Activated CD4-positive, alpha-beta memory T cell treated with anti-CD3 and anti-CD28 coated beads, Interleukin-2, amount 10 ng/mL, durations not matched to agents 7 days and 5 days (primary cell): ENCODE measurements at places on chromosomes 3 and 15. TPM values are rescaled to one million over a fixed set of nuclear protein-coding genes. Genes with fewer than 3 reads are reported as not detected.

Gene SYNPR
- total RNA-seq: not detected

Gene DUOXA1
- total RNA-seq: not detected

Gene GCNT3
- total RNA-seq: not detected

Gene GASK1A
- total RNA-seq: not detected

Gene AHSG
- total RNA-seq: not detected

Gene C3orf33
- 0.86 TPM for total RNA-seq

Gene SCG3
- not detected for total RNA-seq

Gene SERPINI2
- not detected for total RNA-seq

GRCh38 chr15:40775007-40775406 is 5.2 kb downstream of the C15orf62 start:
- no peak for DNase-seq

- no peak for DNase-seq
These were observed 162.4 kb upstream of the STT3B start for GRCh38 chr3:31370380-31370666.

DNA sequence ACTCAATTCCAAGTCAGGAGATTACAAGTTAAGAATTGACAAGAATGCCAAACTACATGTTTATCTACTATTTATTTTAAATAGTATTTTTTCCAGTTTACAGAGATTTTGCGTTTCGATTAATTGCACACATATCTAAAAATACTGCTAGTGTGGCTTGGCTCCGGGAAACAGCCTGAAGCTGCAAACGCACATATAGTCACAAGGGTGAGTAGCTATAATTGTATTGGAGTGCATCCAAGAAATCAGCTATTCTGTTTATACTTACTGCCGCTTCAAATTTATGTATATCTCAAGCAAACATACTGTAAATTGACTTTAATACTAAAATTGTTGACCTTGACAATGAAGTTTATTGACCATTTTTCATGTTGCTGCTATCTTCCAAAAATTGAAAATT is 77.0 kb upstream of the PLSCR5 start:
- DNase-seq: no peak

GRCh38 chr3:52146811-52147210 is 7.4 kb downstream of the POC1A start:
- DNase-seq: no peak

DNA sequence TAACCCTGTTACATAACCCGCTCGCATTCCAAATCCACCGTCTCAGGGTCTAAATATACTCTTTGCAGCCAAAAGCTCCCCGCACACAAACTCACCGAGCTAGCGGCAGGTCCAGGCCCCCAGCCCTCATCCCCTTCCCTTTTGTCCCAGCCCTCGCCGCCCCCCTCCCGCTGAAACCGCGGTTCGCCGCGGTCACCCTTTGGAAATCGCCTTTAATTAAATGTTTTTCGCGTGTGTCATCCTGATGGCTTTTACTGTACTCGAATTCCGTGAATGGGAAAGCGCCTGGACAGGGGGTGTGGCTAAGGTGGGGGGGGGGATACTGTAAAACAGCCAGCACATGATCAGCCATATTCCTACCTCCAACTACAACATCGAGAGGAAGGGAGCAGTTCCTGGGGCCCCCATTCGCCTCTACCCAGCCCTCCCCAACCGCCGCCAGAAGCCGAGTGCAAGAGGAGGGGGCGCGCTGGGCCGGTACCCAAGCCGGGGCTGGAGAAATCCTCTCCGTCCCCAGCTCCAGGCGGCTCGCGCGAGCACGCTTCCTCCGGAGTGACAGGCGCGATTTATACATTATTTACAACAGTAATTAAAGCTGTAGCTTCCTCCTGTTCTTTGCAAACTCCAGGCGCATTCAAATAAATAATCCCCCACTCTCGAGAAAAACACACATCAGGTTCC is 1.7 kb downstream of the RORA start:
- DNase-seq: no peak

DNA sequence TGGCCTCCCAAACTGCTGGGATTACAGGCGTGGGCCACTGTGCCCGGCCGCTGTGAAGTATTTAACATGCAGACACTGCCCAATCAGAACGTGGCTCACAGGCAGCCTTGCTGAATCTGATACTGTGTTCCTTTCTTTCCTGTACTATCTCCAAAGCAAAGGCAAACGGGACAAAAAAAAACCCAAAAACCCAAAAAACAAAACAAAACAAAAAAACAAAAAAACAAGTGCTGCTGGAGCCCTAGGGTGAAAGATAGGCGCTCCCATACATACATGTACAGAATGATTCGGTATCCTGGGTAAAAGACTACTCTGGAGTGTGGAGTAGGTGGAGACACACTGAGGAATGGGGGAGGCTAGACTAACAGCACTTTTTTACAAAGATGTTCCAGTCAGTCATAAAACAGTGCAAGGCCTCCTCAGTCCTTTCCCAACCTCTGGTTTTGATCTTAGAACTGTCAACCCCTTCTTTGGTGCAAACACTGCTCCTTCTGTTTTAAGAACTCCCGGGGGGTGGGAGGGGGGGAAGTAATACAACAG is 7.7 kb upstream of the MAP1A start:
- no peak for DNase-seq

- no peak for DNase-seq
These were observed 591.9 kb downstream of the ROBO1 start for GRCh38 chr3:79175870-79176269.

DNA sequence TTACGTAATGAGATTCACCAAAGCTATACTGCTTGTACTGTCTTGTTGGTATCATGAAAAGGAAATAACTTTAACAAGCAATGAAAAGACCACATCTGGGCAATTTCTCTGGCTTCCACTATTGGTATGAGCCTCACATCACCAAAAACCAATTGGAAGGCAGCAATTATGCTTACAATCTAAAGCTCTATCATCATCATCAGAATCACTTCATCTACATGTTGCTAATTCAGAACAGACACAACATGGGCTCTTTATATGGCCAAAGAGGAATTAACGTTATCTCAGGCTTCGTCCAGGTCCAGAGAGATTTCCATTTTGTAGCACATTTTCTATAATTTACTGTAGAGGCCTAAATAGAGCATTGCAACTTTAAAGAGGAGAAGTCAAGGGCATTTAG is 36.6 kb upstream of the SLCO3A1 start:
- no peak for DNase-seq

- no peak for DNase-seq
These were observed 220.2 kb upstream of the COL8A1 start for GRCh38 chr3:99418209-99418635.

GRCh38 chr3:42117175-42118008 is 26.2 kb downstream of the TRAK1 start:
- DNase-seq: no peak

- no peak for DNase-seq
These were observed 293.0 kb downstream of the ADAMTS17 start for GRCh38 chr15:100048736-100049135.

GRCh38 chr15:52796753-52797520 is 6.8 kb upstream of the ONECUT1 start:
- DNase-seq: no peak

DNA sequence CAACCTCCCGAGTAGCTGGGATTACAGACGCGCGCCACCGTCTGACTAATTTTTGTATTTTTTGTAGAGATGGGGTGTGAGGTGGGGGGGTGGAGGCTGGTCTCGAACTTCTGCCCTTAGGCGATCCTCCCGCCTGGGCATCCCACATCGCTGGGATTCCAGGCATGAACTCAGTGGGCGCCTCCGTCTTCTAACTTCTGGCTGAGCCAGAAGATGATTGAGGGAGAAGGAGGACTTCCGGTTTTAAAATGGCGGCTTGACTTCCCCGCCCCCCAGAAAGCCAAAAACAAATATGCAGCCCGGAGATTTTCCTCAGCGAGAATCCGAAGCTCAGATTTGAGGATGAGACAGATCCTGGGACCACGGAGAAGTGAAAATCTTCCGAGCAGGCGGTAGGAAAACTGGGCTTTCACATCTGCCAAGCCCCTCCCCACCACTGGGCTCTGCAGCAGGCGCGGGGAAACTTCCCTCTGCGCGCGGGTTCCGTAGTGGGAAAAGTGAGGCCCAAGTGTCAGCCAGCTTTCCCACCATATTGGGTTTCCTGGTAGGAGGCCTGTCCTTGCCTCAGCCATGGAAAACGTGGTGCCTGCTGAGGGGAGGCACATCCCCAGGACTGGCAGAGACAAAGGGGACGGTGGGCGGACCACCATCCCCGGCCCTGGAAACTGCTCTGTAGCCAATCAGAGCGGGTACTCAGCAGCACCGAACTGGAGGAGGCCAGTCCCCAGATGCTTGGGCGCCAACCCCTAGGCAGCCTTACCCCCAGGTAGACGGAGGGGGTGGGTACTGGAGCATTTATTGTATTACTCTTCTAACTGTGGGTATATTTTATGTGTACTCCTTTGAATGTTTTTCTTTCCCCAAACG is 17.3 kb downstream of the CHST14 start:
- DNase-seq: no peak

GRCh38 chr3:30435861-30436331 is 170.5 kb upstream of the TGFBR2 start:
- no peak for DNase-seq

- DNase-seq: no peak
These were observed 46.7 kb upstream of the CBLB start for GRCh38 chr3:105915524-105915923.

- no peak for DNase-seq
These were observed 81.1 kb upstream of the NEO1 start for GRCh38 chr15:72970933-72971760.

DNA sequence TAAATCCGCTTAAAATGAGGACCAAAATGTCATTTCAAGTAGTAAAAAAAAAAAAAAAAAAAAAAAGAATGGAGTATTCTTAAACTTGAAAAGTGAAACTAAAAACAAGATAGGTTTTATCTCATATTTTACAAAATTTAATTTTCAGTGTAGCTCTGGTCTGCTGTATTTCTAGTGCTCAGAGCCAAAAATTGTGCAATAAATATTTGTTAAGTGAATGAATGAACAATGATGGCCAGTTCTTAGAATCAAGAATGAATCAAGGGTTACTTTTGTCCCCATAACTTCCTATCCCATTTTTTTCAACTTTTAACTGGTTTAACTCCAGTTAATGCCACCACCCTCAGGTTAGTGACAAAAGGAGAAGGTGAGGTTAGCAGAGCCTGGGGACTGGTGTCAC is 214.4 kb downstream of the ABHD5 start:
- DNase-seq: no peak

DNA sequence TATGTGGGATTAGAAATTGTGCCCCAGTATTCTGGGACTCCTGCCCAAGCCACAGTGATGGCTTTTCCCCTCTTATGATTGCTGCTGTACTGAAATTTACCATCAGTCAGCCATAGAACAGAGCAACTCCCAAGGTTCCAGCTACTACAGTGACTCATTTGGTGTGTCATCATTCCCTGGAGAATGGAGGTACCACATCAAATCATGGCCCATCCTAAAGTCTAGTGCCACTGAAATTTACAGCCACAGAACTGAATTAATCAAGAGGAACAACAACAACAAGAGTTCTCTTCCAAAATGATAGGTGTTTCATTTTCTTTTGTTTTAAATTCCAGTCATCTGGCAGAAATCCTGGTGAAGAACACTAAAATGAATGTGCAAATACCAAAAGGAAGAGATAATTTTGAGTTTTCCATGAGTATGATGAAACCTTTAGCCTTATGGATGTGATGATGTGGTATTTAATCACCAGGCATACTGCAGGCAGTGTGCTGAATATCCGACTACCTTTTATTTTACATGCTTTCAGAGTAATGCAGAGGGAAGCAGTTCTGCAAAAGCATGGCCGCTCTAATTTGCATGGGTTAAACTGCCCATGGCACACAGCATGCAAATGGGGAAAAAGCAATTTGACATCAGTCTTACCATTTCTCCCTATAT is 75.6 kb upstream of the SLC2A2 start:
- no peak for DNase-seq

DNA sequence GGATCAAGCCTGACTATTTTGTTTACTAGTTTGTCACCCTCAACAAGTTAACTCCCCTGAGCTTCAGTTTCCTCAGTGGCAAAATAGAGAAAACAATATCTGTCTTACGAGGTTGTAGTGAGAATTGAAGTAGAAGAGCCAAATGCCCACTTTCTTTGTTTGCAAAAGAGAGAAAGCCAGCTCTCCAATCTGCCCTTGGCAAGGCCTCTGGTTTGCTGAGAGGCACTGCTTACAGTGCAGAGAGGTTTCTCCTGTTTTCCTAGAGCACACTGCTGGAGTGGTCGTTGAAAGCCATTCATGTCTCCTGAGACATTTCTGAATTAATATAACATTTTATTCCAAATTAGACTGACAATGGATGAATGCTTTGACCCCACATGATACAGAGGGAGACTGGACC is 260.5 kb upstream of the IGF1R start:
- DNase-seq: no peak

DNA sequence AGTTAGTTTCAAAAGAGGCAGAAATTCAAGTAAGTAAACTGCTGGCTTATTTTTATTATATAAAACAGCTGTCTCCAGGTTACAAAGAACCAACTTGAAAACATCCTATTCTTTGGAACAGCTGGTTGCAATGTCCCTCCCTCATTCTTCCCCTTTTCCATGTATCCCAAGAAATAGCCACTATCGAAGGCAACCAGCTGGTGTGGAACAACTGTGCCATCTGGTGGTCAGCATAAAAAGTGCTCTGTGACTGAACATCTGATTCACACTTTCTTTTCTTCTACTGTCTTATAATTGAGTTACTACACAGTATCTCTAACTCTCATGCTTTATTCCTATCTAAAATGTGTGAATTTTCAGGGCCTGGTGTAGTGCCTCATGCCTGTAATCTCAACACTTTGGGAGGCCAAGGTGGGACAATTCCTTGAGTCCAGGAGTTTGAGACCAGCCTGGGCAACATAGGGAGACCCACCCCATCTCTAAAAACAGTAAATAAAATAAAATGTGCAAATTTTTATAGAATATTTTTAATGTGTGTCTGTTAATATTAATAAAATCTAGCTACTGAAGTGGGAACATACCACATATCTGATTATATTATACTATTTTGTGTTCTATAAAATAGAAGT is 9.6 kb downstream of the OSBPL11 start:
- peak; percentile 48 for DNase-seq

- no peak for DNase-seq
These were observed 44.3 kb downstream of the PTPRG start for GRCh38 chr3:61605589-61606175.

- DNase-seq: no peak
These were observed 44.1 kb downstream of the RARB start for GRCh38 chr3:25472153-25472552.

DNA sequence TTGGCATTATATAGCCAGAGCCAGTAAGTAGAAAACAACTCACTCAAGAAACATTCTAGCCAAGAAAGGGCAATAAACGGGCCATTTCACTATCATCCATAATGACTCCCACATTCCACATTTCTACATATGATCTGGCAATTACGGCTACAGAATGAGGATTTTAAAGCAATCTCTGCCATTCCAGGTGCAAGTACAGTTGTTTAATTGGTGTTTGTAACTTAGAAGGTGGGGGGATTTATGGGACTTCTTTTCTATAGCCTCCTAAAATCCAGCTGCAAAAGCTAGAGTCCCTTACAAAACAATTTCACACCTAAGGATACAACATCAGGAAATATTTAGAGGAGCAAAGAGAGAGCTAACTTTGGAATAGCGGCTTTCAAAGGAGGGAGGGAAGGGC is 295.4 kb upstream of the RORA start:
- DNase-seq: no peak
